ENCODE measurements at places on chromosomes 1 and 21.

DNA sequence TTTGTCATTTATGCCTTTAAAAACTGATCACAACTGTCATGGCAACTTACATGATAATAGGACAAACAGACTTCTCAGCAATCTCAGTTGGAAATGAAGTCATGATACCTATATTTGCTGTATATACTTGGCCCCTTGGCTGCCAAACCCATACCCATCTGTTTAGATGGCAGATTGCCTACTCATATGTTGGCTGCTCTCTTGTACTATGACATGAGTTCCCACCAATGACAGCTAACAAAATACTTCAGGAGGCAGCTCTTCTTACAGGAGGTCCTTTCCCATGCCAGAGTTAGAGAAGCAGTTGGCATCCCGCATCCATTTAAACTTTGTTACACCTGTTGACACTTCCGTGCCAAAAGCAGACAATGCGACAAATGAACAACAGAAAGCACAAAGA lies 603.1 kb upstream of the ADGRL2 start:
- DNase-seq: no peak

- no peak for DNase-seq
Observed at GRCh38 chr1:208251911-208252835, 8.0 kb upstream of the PLXNA2 start.

- peak; percentile 21 for DNase-seq
Observed at GRCh38 chr1:239125027-239125426, 261.3 kb upstream of the CHRM3 start.

GRCh38 chr1:176682830-176683535 lies 220.0 kb downstream of the PAPPA2 start:
- DNase-seq: no peak

DNA sequence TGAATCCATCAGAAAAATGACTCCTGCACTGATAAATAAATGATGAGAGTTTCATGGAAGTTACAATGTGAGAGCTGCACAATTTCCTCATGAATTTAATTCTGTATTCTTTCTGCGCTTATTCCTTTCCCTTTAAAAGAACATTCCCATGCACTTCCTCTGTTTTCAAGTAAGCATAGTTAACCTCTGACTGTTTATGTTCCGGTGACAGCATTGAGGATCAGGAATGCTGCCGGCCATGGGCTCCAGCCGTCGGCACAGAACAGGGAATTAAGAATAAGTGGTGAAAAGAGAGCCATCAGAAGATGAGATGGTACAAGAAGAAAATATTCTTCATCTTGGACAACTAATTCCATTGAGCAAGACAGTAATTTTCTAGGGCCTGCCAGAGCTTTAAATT lies 65.3 kb downstream of the SUSD4 start:
- no peak for DNase-seq

DNA sequence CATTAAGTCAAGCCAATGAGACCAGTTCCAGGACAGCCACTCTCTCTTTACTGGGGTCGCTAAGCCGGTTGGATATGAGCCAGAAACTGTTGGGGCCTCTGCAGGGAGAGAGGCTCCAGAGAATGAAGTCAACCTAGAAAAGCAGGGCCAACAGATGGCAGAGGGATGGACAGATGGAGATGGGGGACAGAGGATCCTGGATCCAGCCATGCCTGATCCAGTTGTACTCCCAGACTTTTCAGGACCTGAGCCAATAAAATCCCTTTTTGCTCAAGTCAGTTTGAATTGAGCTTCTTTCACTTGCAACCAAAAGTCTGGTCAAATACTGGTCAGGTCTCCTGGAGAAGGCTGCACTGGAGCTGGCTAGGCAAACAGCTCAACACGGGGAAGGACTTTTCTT lies 2.2 kb downstream of the DHCR24 start:
- no peak for DNase-seq

GRCh38 chr1:234400773-234401172 lies 27.5 kb downstream of the COA6 start:
- no peak for DNase-seq

DNA sequence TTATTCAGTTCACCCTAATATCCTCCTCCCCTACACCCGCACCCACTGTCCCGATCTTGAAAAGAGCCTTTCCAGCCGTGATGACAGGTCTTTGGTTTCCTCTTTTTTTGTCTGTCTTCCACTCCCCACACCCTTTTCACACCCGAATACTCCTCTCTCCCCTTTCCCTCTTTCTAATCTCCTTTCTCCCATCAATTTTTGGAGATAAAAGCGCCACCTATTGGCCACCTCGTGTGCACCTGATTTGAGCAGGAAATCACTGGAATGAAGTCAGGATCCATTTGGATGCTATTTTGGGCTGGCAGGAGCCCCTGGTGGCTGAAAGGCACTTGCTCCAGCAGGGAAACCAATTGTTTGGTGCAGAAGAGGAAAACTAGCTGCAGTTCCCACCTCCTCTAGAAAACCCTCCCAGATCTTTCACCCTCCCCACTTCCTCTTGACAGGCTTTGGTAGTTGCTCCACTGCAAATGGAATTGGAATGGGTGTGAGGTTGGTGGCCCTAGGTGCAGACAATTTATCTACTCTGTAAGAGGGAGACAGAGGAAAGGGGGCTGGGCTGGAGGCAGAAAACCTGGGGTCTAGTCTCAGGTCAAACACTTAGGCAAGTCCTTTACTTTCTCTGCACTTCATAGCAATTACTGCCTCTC lies 8.4 kb downstream of the FOXE3 start:
- DNase-seq: peak; percentile 58

GRCh38 chr1:91707114-91707889 lies 178.6 kb downstream of the TGFBR3 start:
- no peak for DNase-seq

GRCh38 chr1:205593532-205593931 lies 38.3 kb downstream of the ELK4 start:
- DNase-seq: no peak

DNA sequence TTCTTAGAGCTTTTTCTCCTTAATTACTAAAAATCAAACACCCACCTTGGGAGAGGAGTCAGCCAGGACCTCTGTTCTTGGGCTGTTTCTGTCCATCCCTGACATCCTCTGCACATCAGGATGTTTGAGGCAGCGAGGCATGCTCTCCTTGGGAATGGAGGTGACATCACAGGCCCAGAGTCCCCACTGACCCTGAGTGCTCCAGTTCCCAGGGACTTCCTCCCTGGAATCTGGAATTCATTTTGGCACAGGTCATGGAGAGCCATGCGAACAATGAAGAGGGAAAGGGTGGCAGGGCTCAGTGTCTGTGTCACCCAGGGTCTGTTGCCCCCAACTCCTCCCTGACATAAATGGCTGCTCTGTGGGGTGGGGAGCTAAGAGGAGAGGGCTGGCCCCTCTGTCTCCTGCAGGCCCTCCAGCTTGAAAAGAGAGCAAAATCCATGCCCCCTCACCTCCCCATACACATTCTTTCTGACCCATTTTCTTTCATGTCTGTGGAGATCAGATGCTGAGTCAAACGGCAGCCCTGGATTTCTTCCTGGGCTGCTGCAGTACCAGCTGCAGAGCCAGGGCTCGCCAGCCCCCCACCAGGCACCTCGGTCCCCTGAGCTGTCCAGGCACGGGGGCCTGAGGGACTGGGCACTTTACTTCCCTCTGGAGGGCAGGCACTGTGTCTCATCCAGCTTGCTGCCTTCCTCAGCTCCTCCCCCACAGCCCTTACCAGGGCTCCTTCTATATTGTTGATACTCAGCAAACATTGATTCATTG lies 102.0 kb downstream of the NMNAT2 start:
- no peak for DNase-seq

DNA sequence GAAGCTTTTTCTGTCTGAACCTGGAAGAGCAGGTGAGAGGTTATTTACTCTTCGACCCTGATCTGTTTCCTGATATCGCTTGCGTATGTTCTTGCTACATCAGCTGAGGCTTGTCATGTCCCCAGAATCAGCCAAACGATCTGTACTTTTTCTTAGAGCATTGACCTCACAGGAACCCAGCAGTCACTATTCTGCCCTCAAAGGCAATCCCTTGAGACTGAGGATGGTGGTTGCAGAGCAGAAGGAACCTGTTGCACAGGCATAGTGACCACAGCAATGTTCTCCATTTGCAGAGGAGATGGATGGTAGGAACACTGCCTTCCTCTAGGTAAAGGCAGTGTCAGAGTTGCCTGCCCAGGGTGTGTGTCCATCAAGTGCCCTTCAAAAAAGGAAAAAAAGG lies 11.3 kb upstream of the LACTBL1 start:
- DNase-seq: no peak

- no peak for DNase-seq
Observed at GRCh38 chr1:113242481-113242880, 147.8 kb upstream of the MAGI3 start.

Data from glutamatergic neuron (in vitro differentiated cells).